ENCODE measurements at places on chromosomes 12 and 14.

DNA sequence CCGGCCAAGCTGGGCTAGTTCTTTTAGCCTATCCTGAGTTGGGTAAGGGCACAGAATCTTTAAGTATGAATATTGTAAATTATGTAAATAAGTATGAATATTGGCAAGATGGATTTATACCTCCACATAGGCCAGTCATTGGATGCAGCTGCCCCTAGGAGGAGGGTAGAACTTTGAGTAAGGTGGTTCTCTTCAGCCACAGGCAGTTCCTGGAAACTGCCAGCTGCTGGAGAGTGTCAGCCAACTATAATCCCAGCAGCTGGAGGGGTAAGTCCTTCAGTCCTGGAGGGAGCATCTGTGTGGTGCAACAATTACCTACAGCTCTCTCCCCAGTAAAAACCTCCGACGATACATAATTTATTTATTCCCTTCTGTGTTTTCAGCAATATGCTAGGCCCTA, 65.8 kb upstream of the TMPO start:
- no peak for DNase-seq

GRCh38 chr12:68871921-68872320, 61.0 kb downstream of the CPM start:
- DNase-seq: no peak

- no peak for DNase-seq
Measured at GRCh38 chr14:76537906-76538647, 162.1 kb downstream of the ESRRB start.

GRCh38 chr12:132600048-132601032, 10.0 kb downstream of the LRCOL1 start:
- DNase-seq: no peak

- DNase-seq: no peak
Measured at GRCh38 chr14:58693048-58693447, 55.3 kb downstream of the DACT1 start.

- no peak for DNase-seq
Measured at GRCh38 chr12:44874981-44875416, 1.1 kb downstream of the NELL2 start.

DNA sequence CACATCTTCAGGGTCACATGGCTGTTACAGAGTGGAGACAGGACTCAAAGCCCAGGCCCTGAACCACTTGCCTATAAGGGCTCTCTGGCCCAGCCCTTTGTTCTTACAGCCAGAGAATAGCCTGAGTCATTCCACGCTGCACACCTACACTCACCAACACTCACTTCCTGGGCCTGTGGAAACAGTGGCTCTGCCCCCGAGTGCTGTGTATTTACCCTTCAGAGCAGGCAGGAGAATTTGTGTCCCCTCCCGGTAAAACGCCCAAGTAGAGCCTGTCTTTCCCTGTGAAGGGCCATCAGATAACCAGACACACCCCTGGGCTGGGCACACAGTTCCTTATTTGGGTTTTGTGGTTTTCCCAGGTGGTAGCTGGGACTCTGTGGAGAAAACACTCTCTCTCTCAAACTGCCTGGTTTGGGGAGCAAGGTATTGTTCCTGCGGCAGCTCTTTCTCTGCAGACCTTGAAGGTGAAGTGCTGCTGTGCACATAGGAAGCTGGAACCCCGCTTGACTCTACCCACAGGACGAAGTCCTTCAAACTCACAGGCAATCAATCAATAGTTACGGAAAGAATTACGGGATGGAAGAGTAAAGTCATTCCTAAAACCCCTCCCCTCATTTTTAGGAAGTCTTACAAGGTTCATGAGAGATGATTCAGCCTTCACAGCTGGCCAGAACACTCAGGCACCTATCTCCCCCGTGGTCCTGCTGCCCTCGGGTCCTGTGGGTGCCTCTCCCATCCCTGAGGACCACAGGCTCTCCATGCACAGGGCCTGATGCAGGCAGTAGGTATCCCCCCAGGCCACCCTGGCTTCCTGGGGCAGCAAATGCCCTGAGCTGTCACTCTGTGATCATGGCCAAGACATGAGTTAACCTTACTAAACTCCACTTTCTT, 20.3 kb downstream of the FIGNL2 start:
- DNase-seq: no peak

DNA sequence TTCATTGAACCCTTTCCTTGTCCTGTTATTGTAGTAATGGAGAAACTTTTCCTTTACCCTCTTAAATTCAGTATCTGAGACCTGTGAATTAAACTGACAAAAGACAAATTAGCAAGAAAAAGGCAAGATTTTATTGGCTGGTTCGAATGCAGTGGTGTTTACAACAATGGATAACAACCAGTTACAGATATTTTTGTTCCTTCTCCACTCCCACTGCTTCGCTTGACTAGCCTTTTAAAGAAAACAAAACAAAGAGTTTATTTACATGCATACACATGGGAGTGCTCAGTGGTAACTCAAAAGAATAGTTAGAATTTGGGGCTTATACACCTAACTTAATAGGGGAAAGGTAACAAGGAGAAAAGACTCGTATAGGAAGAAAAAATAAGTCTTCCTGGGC, 37.0 kb upstream of the HECTD1 start:
- no peak for DNase-seq

DNA sequence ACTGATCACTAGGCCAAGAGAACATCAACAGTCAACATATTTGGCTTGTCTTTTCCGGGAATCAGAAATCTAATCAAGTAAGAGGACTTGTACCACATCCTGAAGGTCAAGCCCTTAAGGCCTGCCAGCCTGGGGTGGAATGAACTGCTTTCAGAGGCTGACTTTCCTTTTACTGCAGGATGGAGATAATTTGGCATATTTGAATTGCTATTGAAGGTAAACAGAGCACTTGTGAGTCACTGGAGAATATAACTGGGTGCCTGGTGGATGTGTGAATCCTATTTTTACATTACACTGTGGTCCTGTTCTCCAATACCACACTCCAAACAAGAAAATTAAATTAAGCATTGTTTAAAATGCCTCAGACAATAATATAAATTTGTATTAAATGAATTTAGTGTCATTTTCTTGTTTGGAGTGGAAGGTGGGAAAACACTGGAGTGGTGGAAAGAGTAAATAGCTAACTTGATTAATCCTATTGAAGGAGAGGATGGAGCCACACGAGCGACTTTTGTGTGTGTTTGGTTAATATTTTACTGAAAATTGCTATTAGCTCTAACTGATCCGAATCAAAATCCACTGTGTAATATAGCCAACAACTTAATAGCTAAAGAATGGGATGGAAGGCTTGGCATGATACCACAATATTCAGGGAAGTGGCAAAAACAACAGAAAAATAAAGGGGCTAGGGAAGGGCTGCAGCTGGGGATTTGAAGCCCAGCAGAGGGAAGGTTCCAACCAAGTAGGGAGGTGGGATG, 89.4 kb downstream of the OTX2 start:
- no peak for DNase-seq

DNA sequence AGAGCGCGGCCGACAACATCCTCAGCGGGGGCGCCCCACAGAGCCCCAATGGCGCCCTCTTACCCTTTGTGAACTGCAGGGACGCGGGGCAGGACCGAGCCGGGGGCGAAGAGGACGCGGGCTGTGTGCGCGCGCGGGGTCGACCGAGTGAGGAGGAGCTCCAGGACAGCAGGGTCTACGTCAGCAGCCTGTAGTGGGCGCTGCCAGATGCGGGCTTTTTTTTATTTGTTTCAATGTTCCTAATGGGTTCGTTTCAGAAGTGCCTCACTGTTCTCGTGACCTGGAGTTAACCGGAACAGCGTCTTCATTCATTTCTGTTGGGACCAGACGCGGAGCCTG, 103.8 kb upstream of the FKBP4 start:
- no peak for DNase-seq

GRCh38 chr12:130435331-130435730, 97.6 kb downstream of the PIWIL1 start:
- no peak for DNase-seq

DNA sequence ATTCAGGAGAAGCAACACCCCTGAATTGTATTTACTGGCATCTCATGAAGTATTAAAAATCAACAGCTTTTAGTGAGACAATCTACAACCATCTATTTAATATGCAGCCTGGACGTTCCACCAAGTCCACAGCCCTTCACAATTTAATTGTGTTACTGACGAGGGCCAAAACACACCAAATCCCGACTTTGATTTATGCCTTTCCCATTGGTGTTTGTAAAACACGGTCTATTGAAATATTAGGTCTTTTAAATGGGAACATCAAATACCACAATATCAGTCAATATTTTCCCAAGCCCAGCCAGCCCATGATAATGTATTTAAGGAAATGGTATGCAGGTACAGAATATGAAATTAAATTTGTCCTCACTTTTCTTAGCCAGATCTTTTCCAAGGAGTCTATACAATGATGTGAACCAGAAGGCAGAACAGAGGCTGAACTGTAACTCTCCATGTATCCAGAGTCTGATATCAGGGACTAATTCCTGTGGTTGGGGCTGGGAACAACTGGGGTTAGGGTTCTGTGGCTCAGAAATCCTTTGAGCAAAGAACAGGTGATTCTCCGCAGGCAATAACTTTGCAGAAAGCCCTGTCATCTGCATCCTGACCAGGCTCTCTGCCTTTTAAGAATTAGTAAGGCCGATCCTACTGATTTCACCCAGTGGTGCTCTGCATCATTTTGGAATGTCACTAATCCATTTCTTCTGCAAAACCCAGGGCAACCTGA, 179.3 kb upstream of the GZMB start:
- DNase-seq: no peak

- no peak for DNase-seq
Measured at GRCh38 chr12:54197010-54197409, 8.2 kb upstream of the SMUG1 start.

- no peak for DNase-seq
Measured at GRCh38 chr14:84544486-84545131, 985.3 kb upstream of the FLRT2 start.

GRCh38 chr12:46154221-46154985, 114.4 kb downstream of the SLC38A1 start:
- no peak for DNase-seq

DNA sequence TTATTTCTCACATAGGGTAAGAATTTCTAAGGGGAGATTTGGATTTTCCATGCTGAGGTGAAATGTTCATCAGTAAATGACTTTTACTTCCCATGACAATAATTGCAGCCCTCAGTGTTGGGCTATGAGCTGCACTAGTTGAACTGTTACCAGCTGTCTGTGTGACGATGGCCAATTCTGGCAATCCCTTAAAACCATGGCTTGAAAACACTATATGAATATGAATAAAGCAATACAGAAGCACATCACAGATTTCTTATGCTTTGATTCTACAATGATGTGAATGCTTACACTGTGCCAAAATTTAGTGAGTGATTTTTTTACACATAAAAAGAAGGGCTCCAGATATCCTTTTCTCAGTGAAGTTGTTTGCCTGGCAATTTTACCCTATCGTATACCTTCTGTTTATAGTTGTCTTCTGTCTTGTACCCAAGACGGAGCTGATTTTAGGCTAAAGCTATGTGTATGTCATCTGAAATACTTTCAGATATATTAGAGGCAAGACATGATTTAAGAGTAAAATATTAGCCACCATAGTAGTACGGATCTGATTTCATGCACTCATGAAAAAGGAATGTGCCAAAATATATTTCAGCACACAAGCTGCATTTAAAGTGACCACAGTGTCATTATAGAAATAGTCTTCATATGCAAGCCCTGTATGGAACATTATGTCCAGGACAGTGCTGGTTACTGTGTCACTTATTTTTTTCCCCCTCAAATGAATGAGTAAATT, 52.0 kb downstream of the SLC38A4 start:
- DNase-seq: no peak

- no peak for DNase-seq
Measured at GRCh38 chr12:51683763-51684357, 92.8 kb downstream of the SCN8A start.

GRCh38 chr14:58750321-58751269, 112.8 kb downstream of the DACT1 start:
- DNase-seq: no peak

DNA sequence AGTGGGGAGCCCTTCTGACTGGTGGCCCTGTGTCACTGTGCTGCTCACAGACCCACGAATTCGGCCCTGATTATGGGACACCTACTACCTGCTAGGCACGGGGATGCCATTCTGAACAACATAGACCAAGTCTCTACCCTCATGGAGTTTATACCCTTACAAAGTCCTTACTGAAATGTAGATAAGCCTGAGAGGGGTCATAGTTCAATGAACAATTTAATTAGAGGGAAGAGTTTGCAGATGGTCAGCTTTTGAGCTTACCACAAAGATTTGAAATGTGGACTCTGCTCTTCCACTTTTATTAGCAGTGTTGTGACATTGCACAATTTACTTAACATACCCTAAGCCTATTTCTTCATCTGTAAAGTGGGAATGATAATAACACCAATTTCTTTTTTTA, 161.1 kb downstream of the MYRFL start:
- DNase-seq: no peak

DNA sequence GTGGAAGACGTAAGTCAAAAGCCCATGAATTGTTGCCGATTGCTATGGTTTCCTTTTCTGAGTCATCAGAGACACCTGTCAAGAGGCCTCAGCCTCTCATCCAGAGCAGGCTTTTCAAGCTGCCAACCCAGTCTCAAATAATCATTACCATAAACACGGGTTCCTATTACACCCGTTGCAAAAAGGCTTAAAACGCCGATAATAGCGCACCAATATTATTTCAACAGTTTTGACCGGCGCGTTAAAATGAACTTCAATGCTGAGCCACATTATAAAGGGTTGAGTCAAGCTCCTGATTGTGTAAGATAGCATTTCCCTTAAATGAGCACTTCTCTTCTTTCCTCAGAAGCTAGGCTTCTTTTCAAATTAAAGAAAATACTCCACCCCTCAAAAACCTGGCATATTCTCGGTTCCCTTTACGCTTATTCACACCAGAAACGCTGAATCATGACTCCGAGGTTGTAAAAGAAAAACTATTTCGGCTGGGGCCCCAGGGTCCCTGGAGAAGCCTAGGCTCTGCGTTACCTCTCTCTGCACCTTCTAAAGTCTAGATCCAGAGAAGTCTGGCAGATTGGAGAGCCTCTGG, 1.4 kb downstream of the TMTC1 start:
- DNase-seq: peak; percentile 20

- no peak for DNase-seq
Measured at GRCh38 chr12:122371475-122372045, 50.9 kb downstream of the CLIP1 start.

DNA sequence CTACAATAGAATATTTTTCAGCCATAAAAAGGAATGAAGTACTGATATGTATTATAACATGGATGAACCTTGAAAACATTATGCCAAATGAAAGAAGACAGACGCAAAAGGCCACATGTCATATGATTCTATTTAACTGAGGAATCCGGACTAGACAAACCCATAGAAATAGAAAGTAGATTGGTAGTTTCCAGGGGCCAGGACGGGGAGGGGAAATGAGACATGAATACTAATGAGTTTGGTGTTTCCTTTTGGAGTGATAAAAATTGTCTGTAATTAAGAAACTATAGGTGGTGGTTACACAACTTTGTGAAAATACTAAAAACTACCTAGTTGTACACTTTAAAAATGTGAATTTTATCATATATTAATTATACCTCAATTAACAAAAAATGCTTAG, 247.6 kb downstream of the BCAT1 start:
- DNase-seq: no peak

Measured in NCI-H1436 treated with DMSO at 0.1 percent for 48 hours (cell line).